ENCODE measurements at places on chromosomes 5 and 9.
A peak's percentile ranks its signal among the peaks of the same experiment; 100 is the strongest.

DNA sequence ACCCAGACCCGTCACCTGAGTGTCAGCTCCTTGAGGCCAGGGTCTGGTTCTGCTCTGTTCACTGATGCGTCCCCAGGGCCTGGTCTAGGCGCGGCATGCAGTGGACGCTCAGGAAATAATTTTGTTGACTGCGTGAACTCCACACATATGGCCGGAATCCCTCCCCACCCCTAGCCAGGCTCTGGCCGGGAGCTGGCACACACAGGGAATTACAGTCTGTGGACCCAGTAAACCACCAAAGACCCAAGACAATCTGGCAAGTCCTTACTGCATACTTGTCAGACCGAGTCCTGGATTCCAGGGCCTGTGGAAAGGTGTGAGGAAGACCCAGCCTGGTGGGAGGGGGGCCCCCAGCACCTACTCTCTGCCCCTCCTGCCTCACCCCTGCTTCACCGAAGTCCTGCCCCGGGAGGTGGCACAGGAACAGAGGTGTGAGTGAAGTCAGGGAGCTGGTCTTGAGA is 113.0 kb upstream of the IER5L start:
- no peak for DNase-seq

- no peak for DNase-seq
These were observed 121.7 kb downstream of the ACTBL2 start for GRCh38 chr5:57360871-57361270.

DNA sequence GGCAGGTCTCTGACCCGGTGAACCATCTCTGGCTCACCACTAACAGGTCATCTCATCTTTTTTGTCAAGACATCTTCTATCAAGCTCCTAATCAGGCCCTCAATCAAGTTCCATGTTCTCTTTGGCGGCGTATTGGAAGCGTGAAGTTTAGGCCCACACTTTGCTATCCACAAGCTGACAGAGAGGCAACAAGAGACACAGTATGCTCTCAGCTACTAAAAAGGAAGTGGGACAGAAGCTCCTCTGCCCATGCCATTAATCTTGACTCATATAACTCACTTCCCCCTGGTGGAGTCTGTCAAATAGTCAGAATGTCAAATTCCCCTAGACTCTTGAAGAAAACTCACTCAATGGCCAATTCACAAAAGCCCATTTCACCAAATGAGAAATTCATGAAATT is 77.6 kb upstream of the TMC1 start:
- DNase-seq = peak; percentile 25

GRCh38 chr9:34218446-34218845 is 39.6 kb downstream of the UBAP1 start:
- DNase-seq = no peak

- DNase-seq = no peak
These were observed 16.8 kb downstream of the SERINC5 start for GRCh38 chr5:80238778-80239679.

DNA sequence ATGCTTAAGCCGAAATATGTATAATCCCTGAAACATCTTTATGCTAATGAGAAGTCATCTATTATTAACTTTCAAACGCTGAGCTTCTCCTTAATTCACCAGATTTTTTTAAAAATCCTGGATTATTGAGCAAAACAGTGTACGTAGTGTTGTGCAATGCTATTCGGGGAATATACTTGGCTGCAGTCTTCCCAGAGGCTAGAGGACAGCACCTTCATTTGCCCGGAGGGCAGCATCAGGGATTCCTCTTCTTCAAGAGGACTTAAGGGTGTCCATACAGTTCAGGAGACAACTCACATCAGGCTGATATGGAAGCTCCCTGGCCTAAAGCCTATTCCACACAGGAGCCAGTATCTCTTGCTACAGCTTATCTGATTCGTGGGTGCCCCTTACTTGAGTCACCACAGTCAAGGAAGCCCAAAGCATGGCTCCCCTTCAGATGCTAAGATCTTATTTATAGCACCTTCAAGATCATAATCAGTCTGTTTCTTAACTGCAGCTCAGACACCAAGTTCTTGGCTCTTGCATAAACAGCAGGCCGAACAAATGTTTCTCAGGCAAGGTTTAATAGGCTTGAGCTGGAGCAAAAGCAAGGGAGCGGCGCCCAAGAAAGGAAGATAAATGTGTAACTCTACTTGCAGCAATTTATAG is 29.4 kb downstream of the NUTM2F start:
- DNase-seq = no peak

- peak; percentile 63 for DNase-seq
These were observed 87.5 kb downstream of the SECISBP2 start for GRCh38 chr9:89405826-89406225.

- DNase-seq = peak; percentile 69
These were observed 126.0 kb upstream of the BOD1 start for GRCh38 chr5:173742432-173742816.

- no peak for DNase-seq
These were observed 40.7 kb downstream of the FBXW11 start for GRCh38 chr5:171965745-171966144.

GRCh38 chr5:132747616-132748440 is 602 bp downstream of the CCNI2 start:
- DNase-seq = no peak

GRCh38 chr5:148398698-148399121 is 15.0 kb downstream of the FBXO38 start:
- no peak for DNase-seq

- DNase-seq = no peak
These were observed 81.0 kb downstream of the ADAMTS2 start for GRCh38 chr5:179264053-179264782.

GRCh38 chr9:13719446-13719845 is 440.0 kb upstream of the MPDZ start:
- no peak for DNase-seq

DNA sequence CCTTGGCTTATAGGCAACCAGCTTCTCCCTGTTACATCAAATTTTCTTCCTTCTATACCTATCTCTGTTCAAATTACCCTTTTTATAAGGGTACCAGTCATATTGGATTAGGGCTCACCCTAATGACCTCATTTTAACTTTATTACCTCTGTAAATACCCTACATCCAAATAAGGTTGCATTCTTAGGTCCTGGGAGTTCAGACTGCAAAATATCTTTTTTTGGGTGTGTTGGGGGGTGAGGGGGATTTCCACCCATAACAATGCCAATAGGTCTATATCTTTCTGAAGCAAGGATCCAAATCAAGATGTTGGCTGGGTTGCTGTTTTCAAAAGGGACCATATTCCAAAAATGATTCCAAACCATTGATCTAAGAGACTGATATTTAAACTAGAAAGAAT is 141.7 kb downstream of the XRCC4 start:
- DNase-seq = no peak

DNA sequence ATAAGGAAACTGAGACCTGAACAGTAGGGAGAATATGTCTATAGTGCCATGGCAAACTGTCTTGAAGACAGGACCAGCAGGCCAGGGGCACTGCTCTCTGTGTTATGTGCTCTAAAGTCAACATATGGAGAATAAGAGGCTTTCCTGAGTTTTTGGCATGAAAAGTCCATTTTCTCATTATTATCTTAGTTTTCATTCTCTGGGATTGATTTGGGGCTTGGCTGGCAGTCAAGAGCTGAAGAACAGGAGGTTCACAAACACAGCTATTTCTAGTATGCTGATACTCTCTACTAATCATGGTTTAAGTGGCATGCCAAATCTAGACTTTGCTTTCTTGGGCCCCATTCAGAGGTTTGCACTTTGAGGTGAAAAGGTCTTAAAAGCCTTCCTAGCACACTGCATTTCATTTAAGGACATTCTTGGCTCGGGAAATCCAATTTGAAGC is 404.4 kb downstream of the ZNF608 start:
- no peak for DNase-seq

- DNase-seq = no peak
These were observed 13.0 kb downstream of the PPP6C start for GRCh38 chr9:125176636-125177035.

DNA sequence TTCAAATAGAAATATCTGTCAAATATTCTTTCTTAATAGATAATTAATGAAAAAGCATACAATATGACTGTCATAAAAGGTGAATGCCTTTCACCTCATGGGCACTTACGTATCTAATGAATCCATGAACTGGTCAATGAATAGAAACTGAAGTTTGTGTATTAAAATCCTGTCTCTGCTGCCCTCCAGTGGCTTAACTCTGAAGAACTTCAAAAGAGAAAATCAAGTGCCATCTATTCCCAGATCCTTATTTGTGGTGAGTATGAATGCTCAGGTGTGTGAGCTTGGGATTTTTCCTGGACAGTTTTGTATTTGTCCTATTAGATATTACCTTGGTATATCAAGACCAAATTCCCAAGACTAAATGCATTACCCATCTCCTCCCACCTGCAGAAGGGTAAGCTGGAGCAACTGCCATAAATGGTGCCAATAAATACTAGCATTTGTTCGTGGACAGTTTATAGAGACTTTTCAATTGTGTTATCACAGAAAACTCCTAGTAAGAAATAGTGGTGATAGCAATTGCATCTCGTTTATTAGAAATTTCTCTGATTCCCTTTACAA is 44.0 kb upstream of the SVEP1 start:
- no peak for DNase-seq

- no peak for DNase-seq
These were observed at the start of gene SMIM23 for GRCh38 chr5:171785517-171785916. TSS of gene SMIM23 (plus strand) at chr5:171785817. CDS start at chr5:171785872, 55 bp downstream.

GRCh38 chr5:6712142-6712576 is 1.1 kb upstream of the TENT4A start:
- no peak for DNase-seq

GRCh38 chr5:137286025-137286610 is 213.0 kb downstream of the SPOCK1 start:
- no peak for DNase-seq

GRCh38 chr9:36041506-36041905 is 4.8 kb downstream of the RECK start:
- DNase-seq = no peak
